ENCODE measurements at places on chromosomes 16 and 17.
A peak's percentile ranks its signal among the peaks of the same experiment; 100 is the strongest.

DNA sequence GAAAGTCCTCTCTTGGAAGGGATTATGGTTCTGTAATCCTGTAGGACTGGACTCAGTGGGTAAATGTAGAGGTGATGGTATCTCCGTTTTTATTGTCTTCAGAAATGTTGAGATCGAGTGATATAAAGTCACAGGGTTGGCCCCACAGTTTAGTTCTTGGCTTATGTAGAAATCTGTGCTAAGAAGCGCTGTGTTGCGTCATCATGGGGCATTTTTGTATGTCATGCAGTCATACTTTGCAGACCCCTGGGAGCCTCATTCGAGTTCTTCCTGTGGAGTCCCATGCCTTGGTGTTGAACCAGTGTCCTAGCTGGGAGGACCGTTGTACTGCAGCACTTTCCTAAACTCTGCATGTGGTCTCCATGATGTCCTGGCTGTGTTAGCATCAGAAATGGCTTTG lies 619.7 kb downstream of the MAF start:
- no peak for DNase-seq

- DNase-seq = peak; percentile 90
Measured at GRCh38 chr17:49823614-49824013, 24.3 kb downstream of the TAC4 start.

GRCh38 chr17:65027305-65027704 lies 29.2 kb downstream of the GNA13 start:
- peak; percentile 73 for DNase-seq

DNA sequence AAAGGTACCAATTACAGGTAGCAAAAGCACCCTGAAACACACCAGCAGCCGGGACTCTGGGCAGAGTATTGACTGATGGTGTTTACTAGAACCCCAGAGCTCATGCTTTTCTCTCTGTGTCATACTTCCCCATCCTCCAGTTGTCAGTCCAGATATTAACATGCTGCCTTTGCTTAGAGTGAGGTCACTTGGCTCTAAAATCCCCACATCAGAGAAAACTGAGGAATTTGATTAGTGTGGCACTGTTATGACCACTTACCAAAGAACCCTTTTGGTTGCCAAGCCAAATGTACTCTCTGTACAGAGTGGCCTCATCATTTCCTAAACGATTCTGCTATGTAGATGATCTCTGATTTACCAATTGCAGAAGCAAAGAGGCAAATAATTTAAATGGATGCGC lies 80.4 kb downstream of the ABCC12 start:
- peak; percentile 30 for DNase-seq

DNA sequence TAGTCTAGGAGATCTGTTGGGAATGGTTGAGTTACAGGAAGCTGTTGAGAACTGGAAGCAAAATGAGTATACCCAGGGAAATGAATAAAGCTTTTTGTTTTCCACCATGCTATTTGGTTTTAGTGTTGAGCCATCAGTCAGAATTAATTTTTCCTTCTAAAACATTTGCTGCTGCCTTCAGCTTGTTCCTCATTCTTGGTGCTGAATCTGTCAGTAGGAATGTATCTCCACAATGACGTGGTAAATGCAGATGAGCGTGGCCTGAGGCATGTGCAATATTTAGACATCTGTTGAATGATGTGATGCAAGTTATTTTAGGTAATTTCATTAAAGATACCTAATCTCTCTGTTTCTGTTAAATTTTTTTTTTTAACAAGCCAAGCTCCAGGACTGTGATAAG lies 10.9 kb downstream of the HAPSTR1 start:
- peak; percentile 94 for DNase-seq

DNA sequence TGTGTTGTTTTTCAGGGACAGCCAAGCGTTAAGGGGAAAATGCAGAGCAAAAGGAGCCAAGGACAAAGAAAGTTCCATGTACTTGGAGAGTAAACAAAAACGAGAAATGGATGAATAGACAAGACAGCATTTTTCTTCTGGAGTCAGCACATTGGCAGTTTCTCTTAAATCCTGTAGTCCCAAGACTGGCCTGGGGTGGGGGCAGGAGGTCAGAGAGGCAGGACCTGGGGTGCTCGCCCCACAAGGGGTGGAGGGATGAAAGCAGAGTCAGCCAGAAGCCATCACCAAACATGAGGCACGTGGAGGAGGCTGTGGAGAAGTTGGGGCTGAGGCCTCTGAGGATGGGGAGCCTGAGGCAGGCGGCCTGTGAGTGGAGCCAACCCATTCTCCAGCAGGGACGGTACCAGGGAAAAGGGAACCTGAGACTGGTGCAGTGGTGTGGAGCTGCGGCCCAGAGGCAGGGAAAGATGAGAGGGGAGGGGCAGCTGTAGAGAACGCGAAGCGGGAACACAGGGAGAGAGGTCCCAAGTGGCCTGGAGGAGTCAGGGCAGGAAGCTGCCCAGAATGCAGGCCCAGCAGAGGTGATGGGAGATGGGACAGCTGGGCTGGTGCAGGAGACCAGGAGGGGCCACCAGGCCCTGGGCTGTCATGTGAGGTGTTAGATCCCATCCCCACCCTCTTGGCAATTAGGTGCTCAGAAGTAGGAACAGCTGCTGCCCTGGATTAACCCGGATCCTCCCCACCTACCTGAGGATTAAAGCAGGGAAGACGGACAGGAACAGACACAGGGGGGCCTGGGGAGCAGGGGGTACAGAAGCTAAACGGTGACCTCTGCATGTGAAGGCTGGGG lies 3.3 kb downstream of the TLCD3B start:
- no peak for DNase-seq

DNA sequence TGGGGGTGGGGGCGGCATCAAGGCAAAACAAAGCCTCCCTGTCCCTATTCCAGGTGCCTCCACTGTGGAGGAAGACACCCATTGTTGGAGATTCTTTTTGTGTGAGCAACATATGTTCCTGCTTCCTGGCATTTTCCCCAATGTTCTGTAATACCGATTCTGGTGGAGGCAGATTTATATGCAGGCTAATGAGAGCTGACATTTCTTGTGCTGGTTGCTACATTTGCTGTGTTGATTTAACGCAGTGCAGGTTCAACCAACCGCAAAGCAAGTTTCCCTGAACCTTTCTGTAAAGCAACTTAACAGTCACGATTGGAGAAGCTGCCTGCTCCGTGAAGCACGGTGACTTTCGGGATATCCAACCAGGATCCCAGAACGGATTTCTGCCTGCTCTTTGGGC lies 260.5 kb downstream of the CBLN1 start:
- no peak for DNase-seq

- DNase-seq = peak; percentile 80
Measured at GRCh38 chr17:50266384-50267073, 7.7 kb upstream of the TMEM92 start.

DNA sequence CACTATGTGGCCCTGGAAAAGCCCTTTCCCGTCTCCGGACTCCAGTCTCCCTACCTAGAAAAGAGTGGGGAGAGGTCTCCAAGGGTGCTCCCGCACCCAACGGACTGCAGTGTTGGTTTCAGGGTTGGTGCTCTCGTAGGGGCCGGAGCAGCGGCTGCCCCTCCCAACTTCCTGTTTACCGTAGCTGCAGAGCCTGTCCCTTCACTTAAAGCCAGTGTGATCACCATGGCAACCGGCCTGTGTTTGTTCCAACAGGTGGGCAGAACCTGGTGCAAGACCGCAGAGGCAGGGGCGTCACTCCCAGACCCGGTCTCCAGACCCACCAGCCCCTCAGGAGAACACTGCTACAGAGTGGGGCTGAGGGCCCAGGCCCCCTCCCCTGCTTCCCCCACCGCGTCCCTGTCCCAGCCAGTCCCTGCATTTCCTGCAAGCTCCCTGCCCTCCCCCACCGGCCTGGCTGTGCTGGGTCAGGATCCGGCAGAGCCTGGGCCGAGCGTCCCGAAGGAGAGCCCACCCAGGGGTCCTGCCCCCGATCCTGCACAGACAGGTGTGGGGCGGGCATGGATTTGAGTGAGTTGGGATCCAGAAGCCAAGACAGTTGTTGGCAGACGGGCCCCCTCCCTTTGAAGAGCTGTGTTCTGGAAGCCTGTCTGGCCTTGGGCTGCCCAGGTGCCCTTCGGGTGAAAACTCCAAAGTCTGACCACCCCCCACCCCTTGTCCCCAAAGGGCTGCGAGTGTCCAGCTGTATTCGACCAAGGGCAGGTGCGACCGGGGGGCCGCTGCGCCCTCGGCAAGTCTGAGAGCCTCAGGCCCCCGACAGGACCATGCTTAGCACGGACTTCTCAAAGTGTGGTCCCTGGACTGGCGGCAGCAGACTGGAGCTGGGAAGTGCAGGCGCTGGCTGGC lies 1.5 kb upstream of the BAIAP3 start:
- DNase-seq = peak; percentile 79

DNA sequence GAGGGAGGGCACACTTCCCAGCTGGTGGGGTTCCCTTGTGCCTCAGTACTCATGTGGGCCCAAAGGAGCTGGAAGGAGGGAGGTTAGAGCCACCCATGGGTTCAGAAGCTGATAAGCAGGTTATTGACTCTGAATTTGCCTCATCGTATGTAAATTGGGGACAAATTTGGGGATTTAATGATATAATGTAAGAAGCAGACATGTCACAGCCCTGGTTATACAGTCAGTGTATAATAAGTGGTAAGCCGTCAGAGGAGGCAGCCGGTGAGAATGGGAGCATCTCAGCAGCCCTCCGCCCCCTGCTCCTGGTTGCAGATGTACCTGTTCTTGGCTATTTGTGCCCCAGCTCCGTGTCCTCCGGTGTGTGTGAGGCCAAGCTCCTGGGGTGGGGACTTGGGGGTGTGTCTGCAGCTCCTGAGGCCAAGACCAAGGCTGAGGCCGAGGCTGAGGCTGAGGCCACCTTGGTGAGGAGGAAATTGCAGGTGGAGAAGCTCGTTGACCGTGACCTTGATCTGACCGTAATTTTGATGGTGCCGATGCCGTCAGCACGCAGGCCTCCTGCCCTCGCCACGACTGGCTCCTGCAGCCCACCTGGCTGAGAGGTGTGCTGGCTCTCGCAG lies 288.1 kb downstream of the SEC14L1 start:
- DNase-seq = no peak

DNA sequence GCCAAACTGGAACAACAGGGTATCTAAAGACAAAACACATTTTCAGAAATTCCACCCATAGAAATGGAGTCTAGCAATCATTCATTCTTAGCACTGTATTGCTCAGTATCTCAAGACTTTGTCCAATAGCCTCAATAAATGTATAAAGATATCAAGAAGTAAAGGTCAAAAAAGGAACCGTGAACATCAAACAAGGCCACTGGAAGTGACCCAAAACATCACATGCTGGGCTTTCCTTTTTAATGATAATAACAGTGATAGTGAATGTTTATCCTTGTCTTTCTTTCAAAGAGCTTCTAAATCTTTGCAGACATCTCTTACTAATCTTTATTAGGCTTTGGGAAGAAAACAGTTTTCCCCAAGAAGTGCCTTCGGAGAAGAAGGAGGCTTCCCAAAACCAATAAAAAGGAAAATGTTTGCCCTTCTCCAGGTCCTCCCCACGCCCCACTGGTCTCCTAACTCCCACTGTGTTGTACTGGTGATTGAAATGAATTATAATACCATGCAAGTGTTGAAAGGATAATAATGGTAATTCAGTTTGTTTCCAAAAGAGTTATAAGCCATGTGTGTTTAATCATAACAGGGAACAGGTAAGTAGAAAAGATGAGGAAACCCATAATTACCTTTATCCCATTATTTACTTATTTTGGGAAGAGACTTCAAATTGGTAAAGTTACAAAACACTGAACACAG lies 18.6 kb downstream of the RNF43 start:
- DNase-seq = no peak

DNA sequence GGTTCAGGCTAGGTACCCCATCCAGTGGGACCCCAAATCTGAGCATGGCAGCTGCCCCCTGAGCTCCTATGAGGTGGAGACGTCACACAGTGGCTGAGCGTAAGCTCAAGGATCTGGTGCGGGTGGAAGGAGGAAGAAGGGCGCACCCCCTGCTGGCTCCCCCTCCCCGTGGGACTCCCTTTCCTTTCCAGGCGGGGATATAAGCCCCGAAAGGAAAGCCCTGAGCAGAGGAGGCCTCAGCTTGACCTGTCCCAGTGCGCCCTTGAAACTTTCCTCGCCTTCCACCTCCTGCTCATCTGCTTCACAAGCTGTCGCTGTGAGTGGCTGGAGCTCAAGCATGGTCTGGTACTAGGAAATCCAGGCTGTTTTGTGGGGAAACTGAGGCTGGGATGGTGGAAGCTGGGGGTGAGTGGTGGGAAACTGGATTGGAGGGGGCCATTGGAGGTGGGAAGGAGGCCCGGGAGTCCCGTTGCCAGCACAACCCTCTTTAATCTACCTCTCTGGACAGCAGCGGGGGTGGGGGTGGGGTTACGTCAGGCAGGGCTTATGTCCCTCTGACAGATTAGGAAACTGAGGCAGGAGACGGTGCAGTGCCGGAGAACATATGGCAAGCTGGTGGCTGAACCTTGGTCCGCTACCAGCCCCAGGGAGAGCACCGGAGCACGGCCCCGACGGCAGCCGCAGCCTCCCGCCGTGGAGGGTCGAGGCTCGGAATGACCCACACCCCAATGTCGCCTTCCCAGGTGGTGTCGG lies 92.3 kb upstream of the TMEM97 start:
- DNase-seq = no peak

GRCh38 chr16:52494145-52494544 lies 52.8 kb downstream of the TOX3 start:
- DNase-seq = no peak

GRCh38 chr17:6926667-6927066 lies 69.2 kb upstream of the ALOX12 start:
- no peak for DNase-seq

DNA sequence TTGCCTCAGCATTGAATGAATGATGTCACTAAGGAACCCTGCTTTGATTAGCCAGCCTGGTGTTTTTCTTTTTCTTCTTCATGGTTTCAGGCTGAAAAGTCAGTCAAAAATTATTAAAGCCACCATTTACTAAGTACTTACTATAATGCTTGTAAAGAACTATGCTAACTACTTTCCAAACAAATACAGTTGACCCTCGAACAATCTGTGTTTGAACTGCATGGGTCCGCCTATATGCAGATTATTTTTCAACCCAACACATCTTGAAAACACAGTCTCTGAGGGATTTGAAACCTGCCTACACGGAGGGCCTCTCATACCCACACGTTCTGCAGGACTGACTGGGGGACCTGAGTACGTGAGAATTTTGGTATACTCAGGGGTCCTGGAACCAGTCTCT lies 136.3 kb downstream of the PARN start:
- no peak for DNase-seq

DNA sequence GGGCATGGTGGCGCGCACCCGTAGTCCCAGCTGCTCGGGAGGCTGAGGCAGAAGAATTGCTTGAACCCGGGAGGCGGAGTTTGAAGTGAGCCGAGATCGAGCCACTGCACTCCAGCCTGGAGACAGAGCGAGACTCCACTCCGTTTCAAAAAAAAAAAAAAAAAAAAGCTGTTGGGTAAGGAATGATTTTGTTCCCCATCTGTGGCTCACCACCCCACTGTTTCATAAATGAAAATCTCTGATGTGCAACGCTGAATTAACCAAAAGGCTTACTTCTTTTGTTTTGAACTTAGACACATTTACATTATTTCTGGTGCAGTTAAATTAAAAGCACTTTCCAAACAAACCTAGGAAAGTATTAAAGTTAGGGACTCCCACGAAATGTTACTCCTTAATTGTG lies 1.2 kb upstream of the METTL9 start:
- DNase-seq = no peak

- DNase-seq = no peak
Measured at GRCh38 chr17:17815436-17816200, 21.2 kb downstream of the SREBF1 start.

- peak; percentile 4 for DNase-seq
Measured at GRCh38 chr16:21023509-21024202, 123.1 kb downstream of the LYRM1 start.
